A172 (cell line): ENCODE measurements at places on chromosomes 1 and 21.

DNA sequence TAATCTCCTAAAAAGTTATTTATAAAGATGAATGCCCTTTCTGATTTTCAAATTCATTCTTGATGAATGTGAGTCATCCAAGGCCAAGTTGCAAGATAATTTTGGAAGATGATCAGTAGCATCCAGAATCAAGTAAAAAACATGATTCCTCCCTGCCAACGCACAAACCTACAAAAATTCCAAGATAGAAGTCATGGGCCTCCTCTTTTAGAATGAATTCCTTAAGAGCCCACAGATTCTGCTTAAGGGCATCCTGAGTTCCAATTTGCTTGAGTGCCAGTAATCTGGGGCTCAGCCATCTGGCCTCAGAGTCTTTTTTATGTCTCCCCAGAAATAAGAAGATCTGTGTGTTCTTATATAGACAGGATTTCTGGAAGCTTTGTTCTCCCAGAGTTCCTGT, 23.2 kb upstream of the SPATA6 start:
- no peak for DNase-seq

- no peak for DNase-seq
These were observed 382.1 kb downstream of the PTPRC start for GRCh38 chr1:199020904-199021303.

GRCh38 chr1:193342811-193343210, 156.4 kb upstream of the B3GALT2 start:
- DNase-seq: no peak

- DNase-seq: peak; percentile 23
These were observed 3.0 kb downstream of the PTPN22 start for GRCh38 chr1:113868387-113869083.

GRCh38 chr1:186014370-186015037, 280.3 kb downstream of the HMCN1 start:
- DNase-seq: no peak

DNA sequence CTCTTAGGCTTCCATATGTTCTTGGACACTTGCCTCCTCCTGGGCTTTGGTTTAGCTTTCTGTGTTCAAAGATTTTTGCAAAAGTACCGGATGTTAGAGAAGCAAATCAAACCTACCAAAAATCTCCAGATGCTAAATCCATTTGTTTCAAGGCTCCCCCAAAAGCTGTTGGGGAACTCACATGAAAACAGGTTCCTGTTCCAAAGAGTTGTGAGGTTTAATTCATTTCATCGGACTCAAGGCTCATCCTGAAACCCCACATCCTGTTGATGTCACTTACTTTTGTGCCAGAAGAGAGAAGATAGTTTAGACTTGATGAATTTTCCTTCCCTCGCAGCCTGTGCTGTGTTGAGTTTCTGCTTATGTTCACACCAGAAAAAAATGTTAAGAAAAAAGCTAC, 41.7 kb upstream of the RXRG start:
- no peak for DNase-seq

DNA sequence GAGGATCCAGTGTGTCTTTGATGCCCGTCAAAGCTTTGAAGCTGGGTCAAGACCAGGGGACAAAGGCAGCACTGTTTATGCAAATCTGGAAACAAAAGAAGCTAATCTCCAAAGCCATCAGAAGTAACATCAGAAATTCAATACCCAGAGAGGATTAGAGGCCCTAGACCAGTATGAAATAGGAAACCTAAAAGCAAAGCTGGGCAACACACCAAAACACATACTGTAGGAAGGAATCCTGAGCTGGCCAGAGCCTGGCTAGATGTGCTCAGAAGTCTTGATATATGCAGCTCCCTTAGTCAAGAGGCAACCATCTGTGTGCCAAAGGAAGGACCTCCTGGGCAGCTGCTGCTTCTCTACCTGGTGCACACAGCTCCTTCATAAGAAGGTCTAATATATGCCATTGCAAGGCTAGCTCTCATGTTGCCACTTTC, 12.3 kb downstream of the COLGALT2 start:
- DNase-seq: no peak

DNA sequence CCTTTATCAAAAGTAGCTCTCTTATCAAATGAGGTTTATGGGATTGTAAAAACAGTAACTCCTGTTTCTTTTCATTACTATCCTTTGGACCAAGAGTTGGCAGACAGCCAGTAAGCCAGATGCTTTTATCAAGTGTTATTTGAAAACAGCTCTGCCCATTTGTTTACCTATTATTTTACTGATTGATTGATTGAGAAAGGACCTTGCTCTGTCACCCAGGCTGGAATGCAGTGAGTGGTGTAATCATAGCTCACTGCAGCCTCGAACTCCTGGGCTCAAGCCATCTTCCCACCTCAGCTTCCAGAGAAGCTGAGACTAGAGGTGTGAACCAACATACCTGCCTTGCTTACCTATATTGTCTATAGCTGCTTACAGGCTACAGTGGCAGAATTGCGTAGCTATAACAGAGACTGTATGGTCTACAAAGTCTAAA, 3.6 kb downstream of the PRKAB2 start:
- peak; percentile 29 for DNase-seq

DNA sequence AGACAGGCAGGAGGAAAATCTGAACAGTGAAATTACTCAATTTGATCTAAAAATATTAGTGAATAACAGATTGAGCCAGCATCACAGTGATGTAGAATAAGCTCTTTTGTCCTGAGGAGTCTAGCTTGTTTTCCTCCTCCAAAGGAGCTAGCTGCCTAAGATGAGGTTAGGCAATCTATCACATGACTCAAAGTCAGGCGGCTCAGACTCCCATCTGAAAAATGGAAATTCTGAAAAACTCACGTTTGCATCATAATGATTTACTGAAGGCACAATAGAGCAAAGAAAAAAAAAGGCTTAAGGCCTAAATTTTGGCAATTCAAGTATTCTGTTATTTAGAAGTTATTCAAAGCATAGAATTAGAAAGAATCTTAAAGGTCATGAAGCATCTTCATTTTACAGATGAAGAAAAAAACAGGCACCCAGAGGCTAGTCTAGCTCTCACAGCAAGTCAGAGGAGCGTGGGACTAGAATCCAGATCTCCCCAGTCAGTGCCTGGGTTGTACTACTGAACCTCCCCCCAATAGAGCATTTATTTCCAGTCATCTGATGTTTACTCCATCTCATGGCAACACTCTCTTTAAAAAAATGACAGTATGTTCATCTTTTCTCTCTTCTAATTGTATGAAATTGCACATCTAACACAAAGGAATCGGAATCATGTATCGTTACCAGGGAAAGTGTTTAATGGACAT, 62.5 kb upstream of the ATF3 start:
- DNase-seq: no peak

DNA sequence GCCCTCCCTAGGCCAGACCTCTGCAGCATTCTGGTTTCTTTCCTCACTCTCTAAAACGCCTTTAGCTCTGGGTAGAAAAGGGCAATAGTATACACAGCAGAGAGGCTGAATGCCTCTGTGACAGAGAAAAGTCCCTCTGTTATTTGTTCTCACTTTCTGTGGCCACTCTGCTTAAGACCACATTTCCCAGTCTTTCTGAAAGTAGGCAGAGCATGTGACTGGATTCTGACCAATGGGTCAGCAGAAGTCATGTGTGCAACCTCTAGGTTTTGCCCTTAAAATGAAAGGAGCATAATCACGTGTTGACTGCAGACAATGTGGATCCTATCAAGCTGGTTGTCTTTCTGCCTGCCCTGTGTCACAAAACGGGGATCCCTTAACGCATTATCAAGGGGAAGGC, 79.7 kb upstream of the MARK1 start:
- no peak for DNase-seq

DNA sequence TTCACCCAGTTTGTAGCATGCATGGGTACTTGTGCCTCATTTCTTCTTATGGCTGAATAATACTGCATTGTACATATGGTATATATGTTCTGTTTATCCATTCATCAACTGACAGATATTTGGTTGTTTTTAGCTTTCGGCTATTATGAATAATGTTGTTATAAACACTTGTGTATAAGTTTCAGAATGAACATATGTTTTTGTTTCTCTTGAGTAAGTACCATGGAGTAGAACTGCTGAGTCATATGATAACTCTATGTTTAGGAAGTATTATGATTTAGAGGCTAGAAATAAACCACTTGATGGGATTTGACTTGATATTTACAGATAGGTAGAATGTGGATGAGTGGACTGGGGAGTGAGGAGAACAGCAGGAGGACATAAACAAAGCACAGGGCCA, 48.6 kb downstream of the WNT2B start:
- no peak for DNase-seq

GRCh38 chr21:36203603-36203889, 46.9 kb downstream of the DOP1B start:
- peak; percentile 94 for DNase-seq

GRCh38 chr1:155978325-155978972, at the start of gene ARHGEF2:
Gene ARHGEF2, minus strand, starts transcription at chr1:155978547. Its CDS starts 120 bp downstream, at chr1:155978427.
- peak; percentile 82 for DNase-seq

DNA sequence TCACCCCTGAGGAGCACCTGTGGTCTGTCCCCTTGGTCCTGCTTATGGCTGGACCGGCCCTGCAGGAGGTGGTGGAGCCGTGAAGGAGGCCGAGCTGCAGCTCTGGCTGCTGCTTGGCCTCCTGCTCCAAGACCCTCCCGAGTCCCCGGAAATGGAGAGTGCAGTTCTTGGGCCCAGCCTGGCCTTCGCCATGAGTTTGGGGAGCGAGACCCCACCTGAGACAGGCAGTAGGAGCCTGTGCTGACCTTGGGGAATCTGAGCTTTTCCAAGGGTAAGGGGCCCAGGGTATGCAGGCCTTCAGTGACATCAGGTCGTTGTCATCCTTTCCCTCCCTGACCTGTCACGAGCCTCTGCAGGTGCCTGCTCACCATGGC, 14.1 kb downstream of the TMEM201 start:
- DNase-seq: no peak

DNA sequence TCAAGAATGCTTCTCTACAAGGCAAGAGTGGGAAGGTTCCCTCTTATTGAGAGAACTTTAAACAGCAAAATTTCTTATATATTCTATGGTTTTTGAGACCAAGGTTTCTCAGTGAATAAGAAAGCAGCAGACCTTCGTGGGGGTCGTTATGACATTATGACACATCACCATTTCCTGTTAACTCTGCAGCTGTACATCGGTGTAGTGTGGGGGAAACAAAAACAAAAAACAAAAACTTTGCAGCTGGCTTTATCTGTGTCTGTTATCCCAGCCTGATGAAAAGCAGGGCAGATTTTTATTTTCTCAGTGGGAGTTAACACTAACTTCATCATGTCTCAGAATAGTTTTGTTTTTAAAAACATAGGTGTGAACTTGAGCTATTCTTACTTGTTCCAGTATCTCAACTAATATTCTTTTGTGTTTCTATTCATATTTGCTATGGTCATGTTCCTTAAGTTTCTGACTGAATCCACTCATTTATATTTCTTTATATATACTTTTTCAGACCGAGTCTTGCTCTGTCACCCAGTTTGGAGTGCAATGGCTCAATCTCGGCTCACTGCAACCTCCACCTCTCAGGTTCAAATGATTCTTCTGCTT, 2.1 kb downstream of the SDE2 start:
- DNase-seq: peak; percentile 47

DNA sequence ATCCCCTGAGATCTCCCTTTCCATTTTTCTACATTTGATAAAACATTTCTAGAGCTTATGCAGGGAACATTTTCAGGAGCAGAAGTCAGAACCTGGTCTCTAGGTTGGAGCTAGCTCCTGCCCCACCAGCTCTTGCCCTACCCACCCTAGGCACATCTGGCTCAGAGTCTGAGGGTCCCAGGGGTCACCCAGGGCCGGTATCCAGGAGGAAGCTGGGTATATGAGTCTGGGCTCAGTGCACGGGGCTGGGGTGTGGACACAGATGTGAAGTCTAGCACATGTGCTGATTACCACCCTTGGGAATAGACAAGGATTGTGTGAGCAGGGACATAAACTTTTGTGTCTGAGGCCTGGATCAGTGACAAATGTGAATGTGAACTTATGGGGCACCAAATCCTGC, 95.4 kb downstream of the MATN1 start:
- no peak for DNase-seq

GRCh38 chr1:176682830-176683535, 220.0 kb downstream of the PAPPA2 start:
- DNase-seq: no peak

- DNase-seq: peak; percentile 29
These were observed 127.8 kb downstream of the GABPA start for GRCh38 chr21:25862596-25862995.

DNA sequence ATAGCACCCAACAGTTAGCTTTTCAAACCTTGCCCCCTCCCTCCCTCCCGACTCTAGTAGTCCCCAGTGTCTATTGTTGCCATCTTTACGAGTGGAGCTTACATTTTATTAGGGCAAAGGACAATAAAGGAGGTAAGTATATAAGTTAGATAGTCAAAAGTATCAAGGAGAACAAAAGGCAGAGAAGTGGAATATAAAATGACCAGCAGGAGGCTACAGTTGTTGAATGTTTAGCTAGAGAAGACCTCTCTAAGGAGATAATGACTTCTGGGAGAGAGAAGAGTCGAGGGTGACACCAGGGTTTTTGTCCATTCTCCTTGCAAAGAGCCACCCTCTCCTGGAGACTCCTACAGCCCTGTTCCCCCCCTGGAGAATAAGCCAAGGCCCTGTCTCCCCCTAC, 48.7 kb downstream of the SYT6 start:
- no peak for DNase-seq

GRCh38 chr1:91552091-91552490, 51.4 kb downstream of the CDC7 start:
- no peak for DNase-seq

DNA sequence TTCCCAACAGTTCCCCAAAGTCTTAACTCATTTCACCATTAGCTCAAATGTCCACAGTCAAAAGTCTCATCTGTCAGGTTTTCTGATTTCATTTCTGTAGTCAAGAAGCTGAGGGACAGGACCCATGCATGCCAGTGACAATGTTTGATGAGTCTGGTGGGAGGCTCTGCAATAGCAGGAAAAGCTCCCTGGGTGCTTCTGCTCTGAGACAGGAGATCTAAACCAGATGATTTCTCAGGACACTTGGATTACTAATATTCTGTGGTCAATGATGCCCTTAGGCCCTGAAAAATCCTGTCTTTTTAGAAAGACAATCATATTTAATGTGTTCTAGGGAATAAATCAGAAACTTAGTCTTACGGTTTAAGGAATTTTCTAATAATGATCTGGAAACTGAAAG, 56.4 kb downstream of the PCBP3 start:
- no peak for DNase-seq

DNA sequence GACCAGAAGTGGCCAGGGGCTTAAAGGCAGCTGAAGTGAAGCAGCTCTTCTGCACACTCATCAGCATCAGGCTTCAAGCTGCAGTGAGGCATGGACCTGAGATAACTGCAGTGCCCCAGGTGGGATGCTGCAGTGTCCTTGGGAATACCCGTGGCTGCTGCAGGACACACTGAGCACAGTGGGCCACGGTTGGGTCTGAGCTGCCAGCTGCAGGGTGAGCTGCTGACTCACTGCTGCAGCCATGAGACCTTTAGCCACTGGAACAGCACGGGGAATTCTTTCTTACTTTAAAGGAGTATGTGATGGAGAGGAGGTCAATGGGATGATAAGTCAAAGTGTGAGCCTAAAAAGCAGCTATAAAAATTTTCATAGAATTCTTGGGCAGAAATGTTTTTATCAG, 102.1 kb downstream of the XCL2 start:
- peak; percentile 44 for DNase-seq

DNA sequence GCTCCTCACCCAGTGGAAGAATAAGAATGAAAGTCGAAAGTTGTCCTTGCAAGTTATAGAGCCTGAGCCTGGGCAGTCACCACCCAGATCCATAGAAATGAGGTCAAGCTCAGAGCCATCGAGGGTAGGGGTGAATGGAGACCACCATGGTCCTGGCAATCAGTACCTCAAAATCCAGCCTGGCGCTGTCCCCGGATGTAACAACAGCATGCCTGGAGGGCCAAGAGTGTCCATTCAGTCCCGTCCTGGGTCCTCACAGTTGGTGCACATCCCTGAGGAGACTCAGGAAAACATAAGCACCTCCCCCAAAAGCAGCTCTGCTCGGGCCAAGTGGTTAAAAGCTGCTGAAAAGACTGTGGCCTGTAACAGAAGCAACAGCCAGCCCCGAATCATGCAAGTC, 41.8 kb downstream of the PLPPR4 start:
- no peak for DNase-seq
